ENCODE measurements at places on chromosomes 5 and 9.

- no peak for DNase-seq
Measured at GRCh38 chr9:117453737-117454136, 38.9 kb upstream of the ASTN2 start.

GRCh38 chr5:58191443-58191842 lies 268.4 kb downstream of the PLK2 start:
- DNase-seq, result no peak

DNA sequence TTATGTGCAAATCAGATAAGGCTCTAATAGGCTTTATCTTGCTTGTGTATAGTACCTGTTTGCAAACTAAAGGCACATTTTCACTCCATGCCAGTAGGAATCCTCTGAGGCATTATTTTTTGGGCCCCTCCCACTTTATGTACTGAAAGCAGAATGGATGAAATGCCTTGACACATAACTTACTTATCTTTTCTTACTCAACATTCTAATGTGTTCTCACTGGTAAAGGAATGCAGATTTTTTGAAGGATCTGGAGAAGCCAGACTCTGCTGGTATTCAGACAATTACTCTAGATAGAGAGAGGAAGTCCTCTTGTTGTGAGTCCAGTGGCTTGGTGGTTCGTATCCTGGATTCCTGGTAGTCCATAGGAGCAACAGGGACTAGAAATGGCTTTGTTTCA lies 336.7 kb downstream of the CCDC171 start:
- DNase-seq, result no peak

DNA sequence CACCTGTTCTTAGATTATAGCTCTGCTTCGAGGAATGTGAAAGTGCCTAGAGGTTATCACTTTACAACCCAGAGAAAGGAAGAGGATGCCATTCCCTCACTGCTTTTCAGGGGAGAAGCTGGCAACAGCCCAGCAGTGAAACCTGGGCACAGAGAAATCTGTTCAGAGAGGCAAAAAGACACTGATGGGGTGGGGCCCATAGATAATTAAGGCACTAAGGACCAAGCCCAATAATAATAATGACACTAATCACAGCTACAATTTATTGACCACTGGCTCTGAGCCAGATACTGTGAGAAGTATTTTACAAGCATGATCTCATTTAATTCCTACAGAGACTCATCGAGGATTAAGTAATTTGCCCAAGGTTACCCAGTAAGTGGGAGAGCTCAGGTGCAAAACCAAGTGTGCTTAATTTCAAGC lies 168.3 kb downstream of the PIK3R1 start:
- no peak for DNase-seq

DNA sequence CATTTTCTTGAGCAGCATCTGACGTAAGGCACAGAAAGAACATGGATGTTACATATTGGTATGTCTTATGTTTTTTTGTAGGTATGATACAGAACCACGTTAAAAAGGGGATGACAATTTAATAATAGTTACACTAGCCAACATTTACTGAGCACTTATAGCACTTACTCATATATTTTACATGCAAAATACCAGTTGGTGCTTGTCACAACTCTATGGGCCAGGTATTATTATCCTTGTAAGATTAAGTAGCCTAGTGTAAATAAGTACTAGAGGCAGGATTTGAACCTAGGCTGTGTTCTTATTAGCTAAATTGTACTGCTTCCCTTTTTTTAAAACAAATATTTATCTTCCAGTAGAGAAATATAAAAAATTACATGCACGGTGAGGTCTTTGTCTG lies 83.5 kb downstream of the RANBP17 start:
- no peak for DNase-seq

GRCh38 chr9:93309889-93310425 lies 126.0 kb downstream of the WNK2 start:
- no peak for DNase-seq

- no peak for DNase-seq
Measured at GRCh38 chr9:94725293-94725692, 1.2 kb upstream of the AOPEP start.

GRCh38 chr9:77916410-77916819 lies 115.2 kb downstream of the GNAQ start:
- no peak for DNase-seq

- DNase-seq, result no peak
Measured at GRCh38 chr5:106392766-106393165, 1278.0 kb downstream of the EFNA5 start.

- DNase-seq, result no peak
Measured at GRCh38 chr9:37967014-37967760, 63.3 kb upstream of the SLC25A51 start.

- DNase-seq, result no peak
Measured at GRCh38 chr5:132095077-132095410, 21.5 kb downstream of the CSF2 start.

All from Kasumi-1 (cell line).